Activated naive CD8-positive, alpha-beta T cell treated with anti-CD3 and anti-CD28 coated beads, Interleukin-2, amount 50 U/mL, for 24 hours (primary cell): ENCODE measurements at places on chromosomes 11 and 22.

DNA sequence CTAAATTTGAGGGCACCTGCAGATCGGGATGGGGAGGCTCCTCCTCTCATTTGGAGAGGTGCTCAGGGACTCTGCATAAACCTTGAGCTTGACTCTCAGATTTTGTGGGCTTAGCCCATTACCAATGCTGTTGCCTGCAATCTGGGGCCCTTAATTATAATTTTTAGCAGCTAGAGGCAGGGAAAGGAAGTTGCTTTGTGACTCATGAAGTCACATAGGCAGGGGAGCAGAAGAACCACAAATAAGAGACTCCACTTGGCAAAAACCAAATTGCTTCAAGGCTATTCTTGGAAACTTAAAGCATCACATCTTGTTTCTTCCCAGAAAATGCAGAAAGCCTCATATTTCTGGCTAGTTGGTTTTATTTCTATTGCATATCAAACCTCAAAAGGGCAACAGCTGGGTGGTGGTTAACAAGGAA, 46.9 kb downstream of the MICAL2 start:
- no peak for DNase-seq

GRCh38 chr11:27720277-27720830, 20.1 kb upstream of the BDNF start:
- DNase-seq: peak; percentile 30

- DNase-seq: no peak
These were observed 192.4 kb downstream of the MAML2 start for GRCh38 chr11:96150609-96151008.

GRCh38 chr22:38974170-38974825, 7.8 kb upstream of the APOBEC3B start:
- DNase-seq: no peak

DNA sequence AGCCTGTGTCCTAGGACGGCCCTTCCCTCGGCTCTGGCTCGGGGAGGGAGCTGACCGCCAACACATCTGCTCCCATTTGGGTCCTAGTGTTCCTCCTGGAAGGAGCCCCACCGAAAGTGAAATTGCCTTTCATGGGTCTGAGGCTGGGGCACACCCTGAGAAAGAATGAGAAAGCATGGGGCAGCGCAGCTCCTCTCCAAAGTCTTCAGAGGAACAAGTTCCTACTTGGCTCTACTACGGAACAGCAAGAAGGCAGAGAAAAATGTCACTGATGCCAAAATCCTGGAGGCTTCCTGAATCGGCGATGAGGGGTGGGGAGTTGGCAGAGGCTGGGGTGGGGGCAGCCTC, 41.5 kb upstream of the MYEOV start:
- DNase-seq: no peak

GRCh38 chr11:38456371-38456770, 1858.3 kb upstream of the RAG2 start:
- DNase-seq: no peak

DNA sequence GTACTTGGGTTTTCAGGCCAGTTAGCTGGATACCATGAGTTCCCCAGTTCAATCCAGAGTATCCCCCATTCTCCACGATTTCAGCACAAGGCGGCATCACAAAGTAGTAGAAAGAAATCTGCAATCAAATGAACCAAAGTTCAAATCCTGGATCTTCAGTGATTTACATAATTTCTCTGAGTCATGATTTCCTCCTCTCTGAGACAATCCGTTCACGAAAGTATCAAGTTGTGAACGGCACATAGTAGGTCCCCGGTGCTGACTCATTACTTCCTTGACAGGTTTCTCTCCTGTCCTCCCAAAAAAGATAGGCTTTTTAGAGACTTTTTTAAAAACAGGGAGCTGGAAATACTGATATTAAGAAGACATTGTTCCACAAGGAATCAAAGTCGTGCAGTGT, 69.1 kb upstream of the AKIP1 start:
- peak; percentile 18 for DNase-seq

GRCh38 chr11:104918113-104918824, 20.0 kb upstream of the CASP12 start:
- DNase-seq: no peak

DNA sequence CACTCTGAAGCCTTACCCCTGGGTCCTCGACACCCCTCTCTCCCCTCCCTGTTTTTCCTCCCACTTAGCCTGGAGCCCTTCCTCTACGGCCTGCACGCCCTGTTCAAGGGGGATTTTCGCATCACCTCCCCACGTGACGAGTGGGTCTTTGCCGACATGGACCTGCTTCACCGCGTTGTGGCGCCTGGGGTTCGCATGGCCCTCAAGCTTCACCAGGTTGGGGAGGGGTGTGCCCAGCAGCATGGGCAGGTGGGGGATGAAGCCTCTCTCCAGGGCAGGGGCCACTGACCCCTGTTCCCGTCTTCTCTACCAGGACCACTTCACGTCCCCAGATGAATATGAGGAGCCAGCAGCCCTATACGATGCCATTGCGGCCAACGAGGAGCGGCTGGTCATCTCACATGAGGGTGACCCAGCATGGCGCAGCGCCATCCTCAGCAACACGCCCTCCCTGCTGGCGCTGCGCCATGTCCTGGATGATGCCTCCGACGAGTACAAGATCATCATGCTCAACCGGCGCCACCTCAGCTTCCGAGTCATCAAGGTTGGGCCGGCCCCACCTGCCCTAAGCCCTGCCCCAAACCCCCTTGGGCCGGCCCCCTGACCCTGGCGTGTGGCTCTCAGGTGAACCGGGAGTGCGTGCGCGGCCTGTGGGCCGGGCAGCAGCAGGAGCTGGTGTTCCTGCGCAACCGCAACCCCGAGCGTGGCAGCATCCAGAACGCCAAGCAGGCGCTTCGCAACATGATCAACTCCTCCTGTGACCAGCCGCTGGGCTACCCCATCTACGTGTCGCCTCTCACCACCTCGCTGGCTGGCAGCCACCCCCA, 2.8 kb upstream of the SIPA1 start:
- no peak for DNase-seq

DNA sequence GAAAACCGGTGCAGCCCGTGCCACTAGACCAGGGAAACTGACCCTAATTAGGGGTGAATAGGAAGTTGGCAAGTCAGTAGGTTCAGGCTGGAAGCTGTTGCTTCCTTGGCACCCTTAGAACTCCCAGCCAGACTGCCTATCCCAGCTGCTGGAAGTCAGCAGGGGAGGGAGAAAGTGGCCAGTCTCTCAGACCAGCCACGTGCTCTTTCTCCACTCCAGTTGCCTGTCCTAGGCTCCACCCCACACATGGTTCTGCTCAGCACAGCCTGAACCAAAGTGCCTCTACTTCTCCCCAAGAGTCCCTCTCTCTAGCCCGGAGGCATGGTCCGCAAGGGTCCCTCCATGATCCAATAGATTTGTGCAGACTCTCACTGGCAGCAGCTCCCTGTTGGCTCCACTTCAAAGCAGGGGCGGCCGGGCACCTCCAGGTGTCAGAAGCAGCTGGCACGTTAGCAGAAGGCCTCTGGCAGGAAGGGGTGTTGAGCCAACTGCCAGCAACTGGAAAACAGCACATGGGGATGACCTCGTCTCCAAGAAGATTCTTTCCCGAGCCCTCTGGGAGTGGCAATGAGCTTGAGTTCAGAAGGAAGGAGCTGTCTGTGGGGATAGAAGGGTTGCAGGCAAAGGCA, 27.7 kb downstream of the ARFGAP2 start:
- no peak for DNase-seq

- DNase-seq: no peak
These were observed 13.4 kb downstream of the EPS8L2 start for GRCh38 chr11:719214-720016.

DNA sequence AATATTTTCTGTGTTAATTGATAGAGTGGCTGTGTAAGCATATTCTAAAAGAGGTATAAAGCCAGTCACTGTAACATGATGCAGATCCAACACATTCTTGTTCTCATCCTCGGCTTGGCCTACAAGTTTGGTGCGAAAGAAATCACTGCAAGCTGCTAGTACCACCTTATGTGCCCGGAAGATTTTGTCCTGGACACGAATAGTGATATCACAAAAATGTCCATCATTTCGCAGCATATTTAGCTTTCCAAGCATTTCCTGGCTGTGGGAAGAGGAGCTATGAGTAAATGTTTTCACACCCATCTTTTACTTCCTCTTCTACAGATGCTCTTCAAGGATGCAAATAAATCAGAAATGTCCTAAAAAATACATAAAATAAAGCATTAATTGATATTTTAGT, 53.1 kb downstream of the ZBTB44 start:
- DNase-seq: no peak

GRCh38 chr22:44934454-44934735, 75.4 kb downstream of the PHF21B start:
- DNase-seq: no peak

DNA sequence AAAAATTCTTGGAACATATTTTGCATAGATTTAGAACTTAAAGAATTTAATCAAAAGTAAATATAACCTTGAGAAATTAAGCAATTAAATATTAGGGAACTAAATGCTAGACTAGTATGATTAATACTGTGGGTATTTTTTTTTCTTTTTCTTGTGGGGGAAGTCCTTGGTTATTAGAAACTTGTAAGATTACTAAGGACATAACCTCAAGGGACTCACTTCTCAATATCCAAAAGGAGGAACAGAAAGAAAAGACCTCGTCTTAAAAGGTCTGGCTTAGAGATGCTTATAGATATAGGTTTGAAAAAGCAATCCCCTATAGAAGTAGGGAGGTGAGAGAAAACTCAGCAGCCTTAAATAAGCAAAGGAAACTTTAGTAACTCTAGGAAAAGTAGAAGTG, 368.5 kb downstream of the INSC start:
- DNase-seq: no peak

GRCh38 chr22:25839755-25840154, 97.8 kb downstream of the MYO18B start:
- no peak for DNase-seq

DNA sequence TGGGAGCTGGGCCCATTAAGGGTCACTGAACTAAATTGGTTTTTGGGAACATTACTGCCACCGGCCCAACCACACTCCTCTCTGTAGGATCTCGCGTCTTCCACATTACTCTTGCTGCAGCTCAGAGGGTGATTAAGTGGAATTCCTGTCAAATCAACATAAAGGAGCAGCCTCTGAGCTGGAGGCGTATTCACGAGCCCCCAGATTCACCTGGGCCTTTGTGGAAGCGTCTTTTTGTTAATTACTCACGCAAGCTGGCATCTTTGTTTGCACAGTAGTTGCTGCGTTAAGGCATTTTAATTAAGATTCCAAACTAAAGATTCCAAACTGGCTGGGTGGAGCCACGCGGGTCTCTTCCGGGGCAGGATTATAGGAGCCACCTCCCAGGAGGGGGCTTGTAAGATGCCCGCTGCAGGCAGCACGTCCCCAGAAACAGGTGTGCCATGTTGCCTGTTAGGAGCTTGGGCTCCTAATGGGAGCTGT, 21.5 kb upstream of the RFPL3 start:
- no peak for DNase-seq

DNA sequence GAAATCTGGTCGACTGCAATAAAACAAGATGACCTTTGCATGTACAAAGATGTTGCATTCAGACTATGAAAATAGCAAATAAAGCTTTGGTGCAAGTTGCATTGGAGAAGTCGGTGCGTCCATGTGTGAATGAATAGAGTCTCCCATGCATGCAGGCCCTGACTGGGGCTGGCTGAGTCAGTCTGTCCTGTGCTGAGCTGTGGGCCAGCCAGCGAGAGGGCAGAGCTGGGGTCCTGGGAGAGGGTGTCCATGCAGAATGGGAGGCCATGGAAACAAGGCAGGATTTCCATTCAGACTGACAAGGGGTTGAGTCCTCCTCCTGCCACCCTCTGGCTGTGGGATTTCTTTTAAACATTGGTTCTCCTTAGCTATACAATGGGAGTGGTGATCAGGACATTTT, 2.3 kb upstream of the CRYBB3 start:
- no peak for DNase-seq

- no peak for DNase-seq
These were observed 45.2 kb downstream of the RTN4R start for GRCh38 chr22:20222764-20223420.

DNA sequence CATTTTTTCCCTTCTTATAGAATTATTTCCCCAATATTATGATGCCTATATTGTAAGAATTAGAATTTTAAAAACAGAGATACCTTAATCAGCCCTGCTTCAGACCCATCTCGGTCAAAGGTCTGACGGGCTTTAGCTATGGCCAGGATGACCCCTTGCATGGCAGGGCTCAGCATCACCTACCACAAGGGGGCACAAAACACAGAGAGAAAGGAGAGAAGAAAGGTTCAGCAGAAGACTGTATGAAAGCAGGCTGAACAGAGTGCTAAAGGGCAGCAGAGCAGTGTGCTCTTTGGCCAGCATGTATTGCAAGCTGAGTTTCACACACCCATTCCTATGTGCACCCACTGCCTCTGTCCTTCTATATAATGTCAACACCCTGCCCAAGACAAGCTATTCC, 26.8 kb downstream of the CLDN25 start:
- DNase-seq: peak; percentile 4

DNA sequence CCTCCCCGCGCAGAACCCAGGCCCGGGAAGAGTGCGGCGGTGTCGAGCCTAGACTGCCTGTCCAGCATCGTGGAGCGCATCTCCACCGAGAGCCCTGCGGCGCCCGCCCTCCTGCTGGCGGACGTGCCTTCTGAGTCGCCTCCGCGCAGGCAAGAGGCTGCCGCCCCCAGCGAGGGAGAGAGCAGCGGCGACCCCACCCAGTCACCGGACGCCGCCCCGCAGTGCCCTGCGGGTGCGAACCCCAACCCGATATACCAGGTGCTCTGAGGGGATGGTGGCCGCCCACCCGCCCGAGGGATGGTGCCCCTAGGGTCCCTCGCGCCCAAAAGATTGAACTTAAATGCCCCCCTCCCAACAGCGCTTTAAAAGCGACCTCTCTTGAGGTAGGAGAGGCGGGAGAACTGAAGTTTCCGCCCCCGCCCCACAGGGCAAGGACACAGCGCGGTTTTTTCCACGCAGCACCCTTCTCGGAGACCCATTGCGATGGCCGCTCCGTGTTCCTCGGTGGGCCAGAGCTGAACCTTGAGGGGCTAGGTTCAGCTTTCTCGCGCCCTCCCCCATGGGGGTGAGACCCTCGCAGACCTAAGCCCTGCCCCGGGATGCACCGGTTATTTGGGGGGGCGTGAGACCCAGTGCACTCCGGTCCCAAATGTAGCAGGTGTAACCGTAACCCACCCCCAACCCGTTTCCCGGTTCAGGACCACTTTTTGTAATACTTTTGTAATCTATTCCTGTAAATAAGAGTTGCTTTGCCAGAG, 2.0 kb downstream of the MYOD1 start:
- DNase-seq: no peak

DNA sequence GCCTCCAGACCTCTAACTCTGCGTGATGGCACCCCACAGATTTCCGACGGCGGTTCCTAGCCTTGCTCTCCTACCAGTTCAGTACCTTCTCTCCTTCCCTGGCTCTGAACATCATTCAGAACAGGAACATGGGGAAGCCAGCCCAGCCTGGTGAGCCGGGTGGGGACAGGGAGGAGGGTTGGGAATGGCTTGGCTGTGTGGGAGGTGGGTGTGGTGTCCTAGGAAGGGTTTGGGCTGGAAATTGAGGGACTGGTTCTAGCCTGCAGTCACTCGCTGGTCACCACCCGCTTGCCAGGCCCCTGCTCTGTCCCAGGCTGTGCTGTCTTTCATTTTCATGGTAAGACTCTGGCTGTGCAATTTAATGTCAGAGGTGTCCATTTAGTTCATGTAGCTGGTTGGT, 33.9 kb downstream of the NAT10 start:
- no peak for DNase-seq
